ENCODE measurements at places on chromosomes 12 and 14.

DNA sequence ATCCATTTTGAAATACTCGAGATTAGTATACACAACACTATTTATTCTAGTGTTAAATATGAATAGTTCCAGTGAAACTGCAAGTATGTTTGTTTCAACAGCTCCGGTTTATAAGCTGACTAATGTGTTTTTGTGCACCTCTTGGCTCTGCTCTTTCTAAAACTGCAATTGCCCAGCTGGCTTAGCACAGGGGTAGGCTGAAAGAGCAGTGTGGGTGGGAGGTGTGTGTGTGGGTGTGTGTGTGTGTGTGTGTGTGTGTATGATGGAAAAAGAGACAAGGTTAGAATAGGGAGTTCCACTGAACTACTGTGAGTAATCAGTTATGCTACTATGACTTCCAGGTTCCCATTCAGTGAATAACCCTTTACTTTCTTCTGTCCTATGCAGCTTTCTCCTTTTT is 37.8 kb upstream of the DDHD1 start:
- no peak for DNase-seq

DNA sequence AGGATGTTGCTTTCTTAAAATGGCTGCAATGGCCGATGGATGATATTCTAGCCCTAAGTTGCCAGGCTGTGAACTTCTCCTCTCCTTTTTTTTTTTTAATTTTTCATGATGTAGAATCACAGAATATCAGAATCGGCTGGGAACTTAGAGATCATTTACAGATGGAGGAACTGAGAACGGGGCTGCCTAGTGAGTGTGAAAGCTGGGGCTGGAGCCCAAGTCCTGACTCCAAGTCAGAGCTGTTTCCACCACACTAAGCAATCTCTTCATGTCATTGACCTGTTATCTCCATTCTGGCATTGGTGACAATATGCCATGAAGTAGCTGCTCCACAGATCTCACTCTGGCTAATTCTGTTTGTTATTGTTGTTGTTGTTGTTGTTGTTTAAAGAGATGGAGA is 121.7 kb downstream of the SLC38A1 start:
- no peak for DNase-seq

GRCh38 chr14:85911044-85911443 is 381.1 kb downstream of the FLRT2 start:
- DNase-seq: peak; percentile 6

- peak; percentile 44 for DNase-seq
These were observed 58.4 kb upstream of the STAC3 start for GRCh38 chr12:57309420-57309819.

DNA sequence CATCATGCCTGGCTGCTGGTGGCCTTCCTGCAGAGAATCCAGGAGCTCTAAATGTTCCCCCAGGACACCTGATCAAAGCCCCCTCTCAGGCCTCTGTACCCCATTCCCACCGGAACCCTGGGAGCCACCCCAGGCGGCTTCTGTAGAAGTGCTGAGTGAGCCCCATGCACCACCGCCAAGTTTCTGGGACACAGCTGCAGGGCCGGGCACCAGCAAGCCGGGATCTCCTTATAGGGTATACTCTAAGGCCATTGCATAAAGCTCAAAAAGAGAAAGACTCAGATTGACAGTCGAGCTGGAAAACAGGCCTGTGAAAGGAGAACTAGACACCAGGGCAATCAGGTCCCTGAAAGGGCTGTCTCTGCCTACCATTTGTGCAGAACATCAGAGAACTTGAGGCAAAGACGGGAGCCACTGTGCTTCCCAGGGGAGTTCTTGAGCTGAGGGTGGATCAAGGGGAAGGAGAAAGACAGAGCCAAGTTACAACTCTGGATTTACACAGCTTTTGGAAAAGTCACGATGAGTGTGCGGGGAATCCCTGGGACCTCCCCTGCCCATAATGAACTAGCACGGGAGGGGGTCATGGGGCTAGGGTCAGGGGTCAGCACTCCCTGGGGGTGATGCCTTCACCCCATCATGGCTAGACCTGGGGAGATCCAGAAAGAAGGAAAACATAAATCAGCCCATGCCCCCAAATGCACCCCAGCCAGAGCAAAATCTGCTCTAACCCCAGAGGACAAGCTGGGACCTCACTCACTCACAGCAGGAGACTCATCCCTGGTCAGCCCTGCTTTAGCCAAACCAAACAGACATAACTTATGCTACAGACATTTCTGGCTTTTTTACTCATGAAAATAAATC is 51.1 kb downstream of the ITPK1 start:
- peak; percentile 66 for DNase-seq

DNA sequence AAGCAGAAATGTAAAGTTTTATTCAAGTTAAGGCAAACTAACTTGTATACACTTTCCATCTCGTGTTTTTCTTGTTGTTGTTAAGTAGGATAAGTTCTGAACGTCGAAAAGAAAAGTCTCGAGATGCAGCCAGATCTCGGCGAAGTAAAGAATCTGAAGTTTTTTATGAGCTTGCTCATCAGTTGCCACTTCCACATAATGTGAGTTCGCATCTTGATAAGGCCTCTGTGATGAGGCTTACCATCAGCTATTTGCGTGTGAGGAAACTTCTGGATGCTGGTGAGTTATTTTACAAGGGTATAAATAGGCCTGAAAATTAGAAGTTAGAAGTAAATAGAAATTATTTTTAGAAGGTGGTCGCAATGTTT is 25.0 kb downstream of the HIF1A start:
- no peak for DNase-seq

- no peak for DNase-seq
These were observed 33.4 kb downstream of the SUSD6 start for GRCh38 chr14:69644814-69645213.
